ENCODE measurements at places on chromosomes 1 and 21. TPM values are rescaled to one million over a fixed set of nuclear protein-coding genes. Genes with fewer than 3 reads are reported as not detected.

Gene ARHGAP30
- 139 TPM for total RNA-seq

Gene MAN1A2
- 23.9 TPM for total RNA-seq

Gene SPRR5
- total RNA-seq = not detected

Gene HHAT
- 0.69 TPM for total RNA-seq

- no peak overlapping the region for H3K27ac ChIP-seq
- H3K4me1 ChIP-seq = peaks cover 36% of the 10 kb centered on the region
- H3K27me3 ChIP-seq = no peaks in the 10 kb centered on the region
Measured at GRCh38 chr1:35561972-35562680, 4.5 kb downstream of the NCDN start.

GRCh38 chr1:67440339-67440738 lies 10.1 kb upstream of the SERBP1 start:
- no peak for DNase-seq
- peaks cover 8% of the 10 kb centered on the region for H3K4me1 ChIP-seq
- no peaks in the 10 kb centered on the region for H3K27me3 ChIP-seq
- no peak overlapping the region for H3K27ac ChIP-seq
- H3K4me3 ChIP-seq = no peak overlapping the region
- no peaks in the 10 kb centered on the region for H3K36me3 ChIP-seq

DNA sequence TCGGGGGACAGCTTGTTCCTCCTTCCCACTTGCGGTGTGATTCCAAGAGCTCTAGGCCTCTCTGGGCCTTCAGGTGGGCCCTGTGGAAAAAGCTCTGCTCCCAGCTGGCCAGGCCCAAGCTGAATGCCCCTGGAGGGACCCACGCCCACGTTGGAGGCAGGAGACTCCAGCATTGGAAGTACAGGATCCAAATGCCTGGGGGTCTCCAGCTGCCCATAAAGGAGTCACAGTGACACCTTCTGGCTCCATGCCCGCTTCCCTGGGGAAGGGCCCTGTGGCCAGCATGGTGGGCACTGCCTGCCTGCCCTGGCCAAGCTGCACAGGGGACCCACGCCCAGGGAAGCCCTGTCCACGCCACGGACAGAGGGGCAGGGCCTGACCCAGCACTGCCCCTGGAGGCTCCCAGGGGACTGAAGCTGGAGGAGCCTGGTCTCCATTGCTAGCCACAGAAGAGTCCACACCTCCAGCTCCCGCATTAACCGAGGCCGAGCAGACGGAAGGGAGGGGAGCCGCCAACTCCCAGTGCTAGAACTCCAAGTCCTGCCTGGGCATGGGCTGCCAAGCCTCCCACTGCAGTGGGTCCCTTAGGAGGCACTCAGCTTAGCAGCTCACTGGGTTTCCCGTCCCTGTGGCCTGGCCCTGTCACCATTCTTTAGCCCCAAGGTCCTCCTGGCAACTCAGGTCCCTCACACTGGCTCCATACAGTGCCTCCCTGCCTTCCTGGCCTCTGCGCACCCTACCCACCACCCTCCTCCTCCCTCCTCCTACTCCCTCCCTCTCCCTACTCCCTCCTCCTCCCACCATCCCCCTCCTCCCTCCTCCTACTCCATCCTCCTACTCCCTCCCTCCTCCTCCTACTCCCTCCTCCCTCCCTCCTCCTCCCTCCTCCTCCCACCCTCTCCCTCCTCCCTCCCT lies 41.9 kb downstream of the WNT9A start:
- no peak overlapping the region for H3K4me3 ChIP-seq
- DNase-seq = no peak
- no peaks in the 10 kb centered on the region for H3K4me1 ChIP-seq
- no peaks in the 10 kb centered on the region for H3K27me3 ChIP-seq
- no peaks in the 10 kb centered on the region for H3K36me3 ChIP-seq
- no peak overlapping the region for H3K27ac ChIP-seq

DNA sequence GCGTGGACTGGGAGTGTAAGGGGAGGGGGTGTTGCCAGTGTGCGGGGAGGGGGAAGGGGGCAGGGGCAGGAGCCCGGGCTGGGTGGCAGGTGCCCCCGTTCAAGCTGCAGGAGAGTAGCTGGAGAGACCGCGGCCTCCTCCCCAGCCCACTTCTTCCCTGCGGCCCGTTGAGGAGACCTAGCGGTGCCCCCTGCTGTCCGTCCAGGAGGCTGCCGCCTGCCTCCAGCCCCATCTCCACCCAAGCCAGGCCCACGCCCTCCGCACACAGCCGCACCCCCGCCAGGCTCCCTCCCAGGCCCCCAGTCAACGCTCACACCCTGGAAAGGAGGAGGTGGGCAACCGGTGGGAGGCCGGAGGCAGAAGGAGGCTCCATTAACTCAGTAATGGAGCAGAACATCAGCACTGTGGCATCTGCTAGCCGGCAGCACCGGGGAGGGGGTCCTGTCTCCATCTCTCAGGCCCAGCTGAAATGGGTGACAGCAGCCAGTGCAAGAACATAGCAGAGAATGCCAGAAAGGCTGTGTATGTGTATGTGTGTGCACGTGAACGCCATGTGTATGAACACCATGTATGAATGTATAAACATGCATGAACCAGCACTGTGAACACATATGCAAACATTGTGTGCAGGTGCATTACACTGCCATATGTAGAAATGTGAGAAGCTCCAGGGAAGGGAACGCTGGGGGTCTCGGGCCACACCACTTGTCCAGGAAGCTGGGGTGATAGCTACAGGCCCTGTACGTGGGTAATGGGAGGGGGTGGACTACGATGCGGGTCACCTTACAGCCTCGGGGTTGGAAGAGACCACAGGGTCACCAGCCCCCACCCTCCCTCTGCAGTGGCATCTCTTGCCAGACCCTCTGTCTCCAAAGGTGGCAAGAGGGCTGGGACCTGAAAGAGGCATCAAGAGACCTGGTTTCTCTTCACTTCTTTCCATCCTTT lies 84.6 kb downstream of the SYT2 start:
- no peak overlapping the region for H3K4me3 ChIP-seq
- no peaks in the 10 kb centered on the region for H3K36me3 ChIP-seq
- no peak overlapping the region for H3K27ac ChIP-seq
- peaks cover 20% of the 10 kb centered on the region for H3K4me1 ChIP-seq
- DNase-seq = peak; percentile 87

- DNase-seq = no peak
- H3K4me3 ChIP-seq = peak overlapping the region; percentile 57
Measured at GRCh38 chr1:90717356-90717664, 208 bp upstream of the BARHL2 start.

- H3K27me3 ChIP-seq = peaks cover 6% of the 10 kb centered on the region
- H3K27ac ChIP-seq = peak overlapping the region; percentile 80
- no peak overlapping the region for H3K4me3 ChIP-seq
- DNase-seq = peak; percentile 73
- peaks cover 32% of the 10 kb centered on the region for H3K4me1 ChIP-seq
- peaks cover 6% of the 10 kb centered on the region for H3K36me3 ChIP-seq
Measured at GRCh38 chr1:34863501-34863900, 4.0 kb upstream of the SMIM12 start.

GRCh38 chr1:182292193-182292741 lies 99.3 kb downstream of the GLUL start:
- H3K27me3 ChIP-seq = no peaks in the 10 kb centered on the region

DNA sequence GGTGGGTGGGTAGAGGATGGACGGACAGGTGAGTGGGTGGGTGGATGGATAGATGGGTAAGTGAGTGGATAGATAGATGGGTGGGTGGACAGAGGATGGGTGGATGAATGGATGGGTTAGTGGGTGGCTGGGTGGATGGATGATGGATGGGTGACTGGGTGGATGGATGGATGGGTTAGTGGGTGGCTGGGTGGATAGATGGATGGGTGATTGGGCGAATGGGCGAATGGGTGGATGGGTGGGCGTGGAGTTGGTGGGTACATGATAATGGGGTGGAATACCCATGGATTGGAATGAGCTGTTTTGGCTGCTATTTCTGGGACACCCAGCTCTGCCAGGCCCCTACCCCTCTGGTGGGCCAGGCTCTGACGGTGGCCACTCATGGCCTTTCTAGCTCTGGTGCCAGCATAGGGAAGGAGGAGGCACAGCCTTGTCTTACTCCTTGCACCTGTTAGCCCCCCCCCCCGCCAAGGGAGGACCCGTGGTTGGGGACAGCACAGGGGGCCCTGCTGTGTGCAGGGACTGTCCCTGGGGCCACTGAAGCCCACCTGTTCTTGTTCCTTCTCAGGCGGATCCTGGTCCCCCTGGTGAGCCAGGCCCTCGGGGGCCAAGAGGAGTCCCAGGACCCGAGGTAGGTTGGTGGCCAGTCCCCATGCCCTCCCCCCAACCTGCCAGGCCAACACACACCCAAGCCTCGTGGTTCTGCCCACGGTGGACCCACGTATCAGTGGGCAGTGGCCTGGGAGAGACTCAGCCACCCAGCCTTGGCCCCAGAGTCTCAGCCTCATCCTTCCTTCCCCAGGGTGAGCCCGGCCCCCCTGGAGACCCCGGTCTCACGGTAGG lies 26.4 kb downstream of the COL6A2 start:
- H3K4me1 ChIP-seq = no peaks in the 10 kb centered on the region

DNA sequence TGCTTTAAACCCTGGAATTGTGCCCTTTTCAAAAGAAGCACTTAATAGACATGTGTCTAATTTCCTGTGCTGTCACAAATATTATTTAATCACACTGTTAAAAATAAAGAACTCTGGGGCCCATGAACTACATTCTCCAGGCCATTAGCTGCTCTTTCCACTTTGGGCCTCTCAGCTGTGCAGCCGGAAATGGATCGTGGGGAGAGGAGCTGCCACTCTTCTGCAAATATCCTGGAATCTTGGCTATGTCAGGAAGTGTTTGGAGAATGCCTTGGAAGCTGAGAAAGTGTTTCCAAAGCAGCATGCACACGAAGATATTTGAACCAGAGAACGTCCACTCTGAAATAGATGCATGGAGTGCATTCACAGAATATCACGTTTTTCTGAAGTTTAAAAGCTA lies 27.5 kb upstream of the VPS26C start:
- no peak for DNase-seq
- H3K36me3 ChIP-seq = no peaks in the 10 kb centered on the region
- no peak overlapping the region for H3K4me3 ChIP-seq

GRCh38 chr1:25784575-25785051 lies 15.4 kb upstream of the SELENON start:
- peaks cover 16% of the 10 kb centered on the region for H3K27me3 ChIP-seq
- H3K4me3 ChIP-seq = no peak overlapping the region
- no peak for DNase-seq
- no peak overlapping the region for H3K27ac ChIP-seq
- peaks cover 5% of the 10 kb centered on the region for H3K36me3 ChIP-seq
- H3K4me1 ChIP-seq = no peaks in the 10 kb centered on the region

GRCh38 chr1:54906586-54906985 lies 19.6 kb upstream of the DHCR24 start:
- no peak overlapping the region for H3K4me3 ChIP-seq
- no peak overlapping the region for H3K27ac ChIP-seq
- H3K4me1 ChIP-seq = no peaks in the 10 kb centered on the region
- DNase-seq = no peak
- H3K27me3 ChIP-seq = peaks cover 15% of the 10 kb centered on the region
- H3K36me3 ChIP-seq = no peaks in the 10 kb centered on the region

DNA sequence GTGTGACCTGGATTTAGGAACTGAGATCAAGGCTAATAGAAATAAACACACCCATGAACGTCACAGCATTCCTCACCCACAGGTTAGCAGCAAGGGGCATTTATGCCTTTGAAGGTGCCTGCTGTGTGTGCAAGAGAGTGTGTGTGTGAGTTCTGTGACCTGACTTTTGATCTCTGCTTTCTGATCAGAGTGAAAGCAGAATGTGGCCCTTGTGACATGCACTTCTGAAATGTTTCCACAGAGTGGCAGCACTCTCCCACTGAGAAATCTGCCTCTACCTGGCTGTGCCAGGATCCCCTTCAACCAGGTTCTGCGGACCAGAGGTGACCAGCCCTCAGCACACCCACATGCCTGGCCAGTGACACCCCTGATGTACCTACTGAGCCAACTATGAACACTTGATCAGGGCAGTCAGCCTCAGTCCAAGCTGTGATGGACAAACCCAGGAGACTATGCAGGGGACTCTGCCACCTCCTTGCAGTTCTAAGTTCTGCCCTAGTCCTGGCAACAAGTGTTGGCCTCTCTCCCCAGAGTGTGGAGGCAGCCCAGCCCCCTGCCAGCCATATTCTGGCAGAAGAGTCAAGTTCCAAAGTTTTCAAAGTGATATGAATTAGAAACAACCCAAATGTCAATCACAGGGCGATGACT lies 41.0 kb downstream of the RXRG start:
- H3K36me3 ChIP-seq = no peaks in the 10 kb centered on the region
- H3K4me3 ChIP-seq = no peak overlapping the region
- H3K27ac ChIP-seq = no peak overlapping the region
- peaks cover 2% of the 10 kb centered on the region for H3K4me1 ChIP-seq
- peaks cover 44% of the 10 kb centered on the region for H3K27me3 ChIP-seq

GRCh38 chr1:160708118-160708517 lies 3.5 kb downstream of the CD48 start:
- peaks cover 33% of the 10 kb centered on the region for H3K36me3 ChIP-seq
- peak; percentile 67 for DNase-seq
- H3K4me1 ChIP-seq = peaks cover 50% of the 10 kb centered on the region
- H3K27ac ChIP-seq = no peak overlapping the region
- no peaks in the 10 kb centered on the region for H3K27me3 ChIP-seq

- no peaks in the 10 kb centered on the region for H3K4me1 ChIP-seq
- peaks cover 13% of the 10 kb centered on the region for H3K27me3 ChIP-seq
- no peak overlapping the region for H3K27ac ChIP-seq
- no peaks in the 10 kb centered on the region for H3K36me3 ChIP-seq
- H3K4me3 ChIP-seq = no peak overlapping the region
- no peak for DNase-seq
Measured at GRCh38 chr21:41521489-41522027, 13.6 kb upstream of the TMPRSS2 start.

All from activated CD4-positive, alpha-beta T cell treated with anti-CD3 and anti-CD28 coated beads, Interleukin-2, amount 10 ng/mL, durations not matched to agents 24 days and 14 days (primary cell).